ENCODE measurements at places on chromosomes 5 and 9.

- no peak for DNase-seq
These were observed 232.3 kb upstream of the TBCA start for GRCh38 chr5:78008356-78008967.

- DNase-seq, result no peak
These were observed 17.4 kb downstream of the KIF24 start for GRCh38 chr9:34311499-34312185.

DNA sequence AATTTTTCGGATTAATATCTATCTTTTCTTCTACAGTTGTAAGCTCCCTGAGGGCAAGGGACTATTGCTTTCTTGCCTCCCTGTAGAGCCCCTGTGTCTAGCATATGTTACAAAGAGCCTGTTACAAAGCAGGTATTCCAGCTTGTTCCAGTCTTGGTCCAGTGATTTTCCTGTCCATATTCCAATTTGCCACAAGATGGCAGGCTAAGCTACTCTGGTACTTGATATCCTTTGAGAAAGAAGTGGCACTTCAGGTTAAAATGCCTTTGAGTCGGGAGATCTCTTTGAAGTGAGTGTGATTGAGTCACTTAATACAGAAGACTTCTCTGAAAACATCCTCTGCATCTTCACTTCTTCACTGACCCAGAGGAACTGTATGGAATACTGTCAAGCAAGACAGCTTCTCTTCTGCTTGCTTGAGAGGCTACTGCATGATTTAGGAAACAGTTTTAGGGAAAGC is 24.5 kb downstream of the CAVIN4 start:
- DNase-seq, result no peak

DNA sequence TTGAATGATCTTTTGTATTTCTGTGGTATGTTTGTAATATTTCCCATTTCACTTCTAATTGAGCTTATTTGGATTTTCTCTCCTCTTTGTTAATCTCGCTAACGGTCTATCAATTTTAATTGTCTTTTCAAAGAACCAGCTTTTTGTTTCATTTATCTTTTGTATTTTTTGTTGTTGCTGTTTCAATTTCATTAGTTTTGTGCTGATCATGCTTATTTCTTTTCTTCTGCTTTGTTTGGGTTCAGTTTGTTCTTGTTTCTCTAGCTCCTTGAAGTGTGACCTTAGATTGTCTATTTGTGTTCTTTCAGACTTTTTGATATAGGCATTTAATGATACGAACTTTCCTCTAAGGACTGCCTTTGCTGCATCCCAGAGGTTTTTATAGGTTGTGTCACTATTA is 28.4 kb upstream of the SNCAIP start:
- no peak for DNase-seq

DNA sequence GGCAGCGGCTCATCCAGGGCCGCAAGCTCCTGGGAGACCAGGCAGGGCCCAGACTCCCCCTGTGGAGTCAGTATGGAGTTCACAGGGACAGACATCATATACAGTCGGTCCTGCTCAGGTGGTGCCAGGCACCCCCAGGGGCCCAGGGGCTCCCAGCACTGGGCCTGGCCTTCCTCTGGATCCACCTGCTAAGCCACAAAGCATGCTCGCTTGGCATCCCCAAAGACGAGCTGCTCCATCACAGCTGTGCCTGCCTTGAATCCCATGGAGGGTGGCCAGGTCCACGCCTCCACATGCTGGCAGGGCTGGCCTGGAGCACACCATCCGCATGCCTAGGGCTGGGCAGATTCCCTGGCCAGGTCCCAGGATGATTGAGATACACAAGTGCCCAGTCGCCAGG is 4.6 kb downstream of the BICD2 start:
- no peak for DNase-seq

DNA sequence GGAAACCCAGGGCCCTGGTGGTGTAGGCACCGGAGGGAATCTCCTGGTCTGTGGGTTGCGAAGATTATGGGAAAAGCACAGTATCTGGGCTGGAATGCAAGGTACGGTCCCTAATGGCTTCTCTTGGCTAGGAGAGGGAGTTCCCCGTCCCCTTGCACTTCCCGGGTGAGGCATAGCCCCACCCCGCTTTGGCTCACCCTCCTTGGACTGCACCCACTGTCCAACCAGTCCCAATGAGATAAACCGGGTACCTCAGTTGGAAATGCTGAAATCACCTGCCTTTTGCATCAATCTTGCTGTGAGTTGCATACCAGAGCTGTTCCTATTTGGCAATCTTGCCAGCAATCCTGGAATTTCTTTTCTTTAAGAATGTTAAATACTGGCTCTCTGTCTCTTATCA is 1429.1 kb downstream of the MAT2B start:
- DNase-seq, result no peak

GRCh38 chr9:12774861-12775678 is at the start of gene LURAP1L:
Gene LURAP1L, plus strand, starts transcription at chr9:12775020. Its CDS starts 696 bp downstream, at chr9:12775716.
- no peak for DNase-seq

DNA sequence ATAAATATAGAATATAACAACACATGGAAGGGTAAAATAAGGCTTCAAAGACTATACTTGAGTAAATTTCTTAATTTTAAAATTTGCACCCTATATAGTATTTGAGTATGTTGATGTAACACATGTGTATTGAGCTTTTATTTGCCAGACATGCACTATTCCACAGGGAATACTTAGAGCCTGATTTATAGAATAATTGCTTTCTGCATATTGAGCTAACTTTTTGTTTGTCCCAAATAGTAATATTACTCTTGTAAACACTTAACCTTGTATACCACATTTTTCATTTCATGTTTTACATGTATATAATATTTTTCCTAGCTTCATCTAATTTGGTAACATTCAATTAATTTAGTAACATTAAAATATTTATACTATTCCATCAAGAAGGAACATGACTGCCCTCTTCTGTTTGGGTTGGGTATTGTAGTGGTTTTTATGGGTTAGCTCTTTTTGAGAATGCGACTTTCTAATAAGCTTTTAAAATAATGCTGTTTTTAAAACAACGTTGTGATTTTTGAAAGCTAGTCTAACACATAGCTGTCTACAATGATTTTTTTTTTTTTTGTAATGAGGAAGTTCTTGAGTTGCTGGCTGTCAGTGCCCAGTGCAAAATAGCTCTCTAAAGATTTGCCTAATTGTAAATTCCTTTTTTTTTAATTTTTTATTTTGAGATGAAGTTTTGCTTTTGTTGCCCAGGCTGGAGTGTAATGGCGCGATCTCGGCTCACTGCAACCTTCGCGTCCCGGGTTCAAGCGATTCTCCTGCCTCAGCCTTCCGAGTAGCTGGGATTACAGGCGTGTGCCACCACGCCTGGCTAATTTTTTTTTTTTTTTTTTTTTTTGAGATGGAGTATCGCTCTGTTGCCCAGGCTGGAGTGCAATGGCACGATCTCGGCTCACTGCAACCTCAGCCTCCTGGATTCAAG is 4.8 kb downstream of the SUB1 start:
- no peak for DNase-seq

DNA sequence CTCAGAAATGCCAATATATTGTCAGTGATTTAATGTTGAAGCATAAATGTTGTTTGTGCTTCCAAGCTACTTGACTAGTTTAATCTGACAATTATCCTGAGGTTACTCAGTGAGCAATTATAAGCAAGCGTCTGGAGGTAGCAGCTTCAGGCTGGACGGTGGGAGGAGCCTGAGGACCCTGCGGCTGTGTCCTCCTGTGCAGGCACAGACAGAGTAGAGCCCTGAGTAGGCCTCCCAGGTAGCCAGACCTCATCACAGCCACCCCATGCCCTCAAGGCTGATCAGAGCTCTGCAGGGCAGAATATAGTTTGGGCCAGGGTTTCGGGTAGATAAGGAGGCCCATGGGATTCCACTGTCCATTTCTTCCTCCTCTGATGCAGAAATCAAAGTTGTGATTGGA is 153.6 kb downstream of the DRD1 start:
- no peak for DNase-seq

DNA sequence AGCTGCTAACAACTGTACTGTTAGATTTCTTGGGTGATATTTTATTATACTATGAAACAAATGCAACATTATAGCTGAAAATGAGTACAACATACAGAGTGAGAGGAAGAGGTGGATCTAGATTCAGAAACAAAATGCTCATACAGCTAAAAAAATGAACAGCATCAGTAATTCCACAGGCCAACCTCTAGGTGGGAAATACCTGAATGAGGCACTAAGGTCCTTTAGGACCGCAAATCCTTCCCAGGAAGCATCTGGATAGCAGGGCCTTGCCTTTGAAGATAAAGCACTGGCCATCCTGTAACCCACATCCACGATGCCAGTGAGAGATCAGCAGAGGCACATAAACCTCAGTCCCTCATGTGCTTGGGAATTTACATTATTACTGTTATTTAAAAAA is 310.8 kb downstream of the YTHDC2 start:
- DNase-seq, result no peak

- no peak for DNase-seq
These were observed 269.6 kb downstream of the ARL15 start for GRCh38 chr5:54040804-54041203.

GRCh38 chr5:16815432-16815831 is 120.7 kb downstream of the MYO10 start:
- DNase-seq, result no peak

- no peak for DNase-seq
These were observed 4.7 kb downstream of the KLHL3 start for GRCh38 chr5:137731176-137731575.

- DNase-seq, result no peak
These were observed 29.7 kb upstream of the FCN1 start for GRCh38 chr9:134947265-134947955.

DNA sequence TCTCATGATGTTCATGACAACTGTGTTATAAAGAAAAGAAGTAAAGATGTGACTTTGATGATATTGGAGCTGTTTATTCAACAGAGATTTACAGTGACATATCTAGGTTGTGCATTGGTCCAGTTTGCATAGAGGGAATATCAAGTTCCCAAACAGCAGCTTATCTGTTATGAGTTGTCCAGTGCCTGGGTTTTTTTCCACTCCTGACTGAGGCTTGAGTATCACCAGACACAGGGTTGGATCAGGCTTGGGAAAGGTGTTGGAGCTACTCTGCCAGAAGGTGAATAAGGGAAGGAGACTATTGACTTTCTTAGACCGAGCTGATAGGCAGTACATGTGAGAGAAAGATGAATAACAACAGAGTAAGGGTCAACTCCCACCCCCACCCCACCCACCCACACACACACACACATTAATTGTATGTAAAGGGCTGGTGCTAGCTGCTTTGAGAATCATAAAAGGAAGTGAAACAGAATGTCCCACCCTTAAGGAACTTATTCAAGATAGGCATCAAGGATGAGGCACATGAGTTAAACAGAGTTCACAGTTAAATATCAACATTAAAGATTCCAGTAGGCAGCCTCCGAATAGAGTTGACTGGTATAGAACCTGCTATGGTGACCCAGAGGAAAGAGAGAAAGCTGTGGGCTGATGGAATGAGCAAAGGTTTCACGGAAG is 33.0 kb upstream of the RASGRF2 start:
- DNase-seq, result no peak

DNA sequence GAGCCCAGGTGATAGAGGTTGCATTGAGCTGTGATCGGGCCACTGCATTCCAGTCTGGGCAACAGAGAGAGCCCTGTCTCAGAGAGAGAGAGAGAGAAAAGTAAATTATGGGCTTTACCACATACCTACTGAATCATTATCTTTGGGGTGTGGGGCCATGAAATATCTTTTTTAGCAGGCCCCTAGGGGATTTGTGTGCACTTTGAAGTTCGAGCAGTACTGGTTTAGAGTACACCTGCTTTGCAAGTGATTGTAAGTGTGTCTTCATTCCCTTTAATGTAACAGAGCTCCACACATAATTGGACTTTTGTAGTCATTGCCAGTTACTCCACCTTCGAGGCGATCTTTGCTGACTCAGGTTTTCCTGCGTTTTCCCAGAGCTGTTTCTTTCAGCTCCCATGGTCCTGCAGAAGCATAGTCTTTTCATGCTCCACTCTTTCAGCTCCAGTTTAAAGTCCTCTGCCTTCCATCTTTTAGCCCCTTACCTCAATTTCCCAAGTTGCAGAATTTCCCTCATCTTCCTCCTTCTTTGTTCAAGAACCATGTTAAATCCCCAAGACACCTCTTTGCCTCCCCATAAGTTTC is 24.0 kb upstream of the FRMPD1 start:
- no peak for DNase-seq

- DNase-seq, result no peak
These were observed 17.6 kb upstream of the MUSK start for GRCh38 chr9:110650991-110651411.

GRCh38 chr9:121478816-121479676 is 20.6 kb downstream of the GGTA1 start:
- no peak for DNase-seq

GRCh38 chr5:164950927-164951326 is 1445.5 kb downstream of the MAT2B start:
- DNase-seq, result no peak

- DNase-seq, result no peak
These were observed 61.8 kb downstream of the CTSL start for GRCh38 chr9:87787735-87788134.

DNA sequence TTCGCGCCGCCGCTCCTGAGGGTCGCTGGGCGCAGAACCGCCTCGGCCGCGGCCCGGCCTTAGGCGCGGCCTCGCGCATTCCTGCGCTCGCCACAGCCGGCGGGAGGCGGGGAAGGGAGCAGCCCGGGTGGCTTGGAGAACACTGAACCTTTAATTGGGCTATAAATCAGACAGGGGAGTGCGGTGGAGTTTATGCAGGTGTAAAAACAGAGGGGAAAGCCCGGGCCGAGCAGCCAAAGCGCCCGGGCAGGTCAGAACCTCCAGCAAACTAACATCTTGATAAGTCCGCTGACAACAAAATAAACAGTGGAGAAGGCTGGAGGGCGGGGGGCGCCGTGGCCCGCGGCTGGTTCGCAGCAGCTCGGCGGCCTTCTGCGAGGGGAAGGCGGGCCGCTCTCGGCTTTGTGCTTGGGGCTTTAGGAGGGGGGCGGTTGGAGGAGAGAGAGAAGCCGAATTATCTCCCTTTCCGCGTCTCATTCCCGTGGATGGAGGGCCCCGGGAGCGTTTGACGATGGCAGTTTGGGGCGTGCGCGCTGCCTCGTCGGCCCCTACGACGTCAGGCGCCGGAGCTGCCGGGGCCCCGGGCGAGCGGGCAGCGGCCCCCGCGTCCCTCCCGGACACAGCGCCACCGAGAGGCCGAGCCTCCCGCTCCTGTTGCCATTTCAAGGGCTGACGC is 11.3 kb downstream of the FOXD1 start:
- no peak for DNase-seq

- no peak for DNase-seq
These were observed 64.8 kb downstream of the HMCN2 start for GRCh38 chr9:130330202-130330862.

GRCh38 chr9:8157683-8158324 is 358.2 kb upstream of the DMAC1 start:
- no peak for DNase-seq

- DNase-seq, result no peak
These were observed 9.0 kb downstream of the NDUFS4 start for GRCh38 chr5:53569453-53569852.

DNA sequence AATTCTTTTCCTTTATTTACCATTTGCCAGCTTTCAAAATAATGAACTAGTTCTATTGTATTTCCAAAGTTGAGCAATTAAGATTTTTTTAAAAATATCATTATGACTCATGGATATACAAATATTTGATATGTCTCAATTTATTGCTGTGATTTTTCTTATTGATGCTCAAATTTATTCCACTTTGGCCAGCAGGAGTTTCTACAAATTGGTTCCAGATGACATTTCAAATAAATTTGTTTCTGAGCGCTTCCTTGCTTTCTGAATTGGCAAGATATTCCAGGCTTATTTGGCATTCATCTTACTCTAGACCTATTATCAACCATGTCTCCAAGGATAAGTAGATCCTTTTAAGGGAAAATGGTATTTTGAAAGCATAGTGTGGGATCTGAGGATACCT is 58.5 kb upstream of the TJP2 start:
- DNase-seq, result no peak

Measured in GOT3 (cell line).